ENCODE measurements at places on chromosomes 3 and 15.

DNA sequence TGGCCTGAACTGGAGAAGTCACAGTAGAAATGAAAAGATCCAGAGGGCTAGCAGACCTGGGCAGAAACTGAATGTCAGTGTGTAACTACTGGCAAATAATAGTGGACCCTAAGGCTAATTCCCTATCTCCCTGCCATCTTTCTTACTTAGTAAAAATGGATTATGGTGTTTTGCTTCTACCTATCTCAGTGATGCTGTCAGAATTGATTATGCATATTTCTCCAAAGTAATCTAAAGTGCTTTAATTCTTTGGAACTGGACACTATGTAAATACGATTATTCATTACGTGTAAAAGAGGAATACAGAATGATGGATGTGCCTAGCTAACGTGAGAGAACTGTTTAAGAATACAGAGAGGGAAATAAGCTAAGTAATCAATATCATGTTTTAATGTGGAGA lies 651.9 kb downstream of the NLGN1 start:
- ATAC-seq, result no peak

DNA sequence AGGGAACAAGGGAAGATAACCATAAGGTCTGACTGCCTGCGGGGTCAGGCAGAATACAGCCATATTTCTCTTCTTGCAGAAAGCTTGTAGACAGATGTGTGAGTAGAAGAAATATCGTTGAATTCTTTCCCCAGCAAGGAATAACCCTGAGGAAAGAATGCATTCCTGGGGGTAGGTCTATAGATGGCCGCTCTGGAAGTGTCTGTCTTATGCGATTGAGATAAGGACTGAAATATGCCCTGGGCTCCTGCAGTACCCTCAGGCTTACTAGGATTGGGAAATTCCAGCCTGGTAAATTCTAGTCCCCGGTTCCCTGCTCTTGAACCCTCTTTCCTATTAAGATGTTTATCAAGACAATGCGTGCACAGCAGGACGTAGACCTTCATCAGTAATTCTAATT lies 15.8 kb upstream of the SST start:
- ATAC-seq, result no peak

DNA sequence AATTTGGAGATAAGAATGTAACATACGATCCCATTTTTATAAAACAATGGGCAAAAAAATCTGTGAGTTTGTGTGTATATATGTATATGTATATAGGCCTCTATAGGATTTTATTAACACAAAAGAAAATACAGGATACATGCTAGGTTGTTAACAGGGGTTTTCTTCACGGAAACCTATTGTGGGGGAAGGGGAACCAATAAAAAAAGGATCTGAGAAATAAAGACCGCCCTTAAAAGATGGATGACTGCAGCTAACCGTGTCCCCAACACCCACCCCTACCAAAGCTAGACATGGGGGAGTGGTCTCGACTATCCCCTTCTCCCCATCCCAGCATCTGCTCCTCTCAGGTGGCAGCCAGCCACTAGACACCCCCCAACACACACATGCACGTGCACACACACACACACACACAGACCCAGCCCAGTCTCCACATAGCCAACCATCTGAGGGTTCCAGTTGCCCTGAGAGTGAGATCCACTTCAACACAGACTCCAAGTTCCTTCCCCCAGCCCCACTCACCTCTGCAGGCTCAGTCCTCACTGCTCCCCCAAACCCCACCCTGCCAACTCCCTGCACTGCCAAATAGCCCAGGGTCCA lies 132.9 kb downstream of the TPRA1 start:
- no peak for ATAC-seq

- peak; percentile 4 for ATAC-seq
Observed at GRCh38 chr3:132660811-132661070, 612 bp downstream of the UBA5 start.

DNA sequence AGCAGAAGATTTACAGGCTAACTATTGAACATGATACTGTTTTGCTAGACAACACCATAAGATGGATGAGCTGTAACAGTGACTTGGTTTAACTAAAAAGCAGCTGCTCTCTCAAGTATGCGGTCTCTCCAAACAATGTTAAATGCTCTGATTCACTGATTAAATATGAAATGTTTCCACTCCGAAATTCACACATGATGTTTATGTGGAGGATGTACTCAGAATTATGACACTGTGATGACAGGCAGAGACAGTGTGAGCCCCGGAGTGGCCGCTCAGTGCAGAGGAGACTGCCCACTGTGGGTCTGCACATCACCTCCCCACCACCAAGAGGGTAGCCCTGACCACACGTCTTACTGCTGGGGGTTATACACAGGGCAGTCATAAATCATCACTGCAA lies 83.9 kb upstream of the MEX3B start:
- ATAC-seq, result no peak

GRCh38 chr15:63156755-63157117 lies 541 bp downstream of the RPS27L start:
- no peak for ATAC-seq

DNA sequence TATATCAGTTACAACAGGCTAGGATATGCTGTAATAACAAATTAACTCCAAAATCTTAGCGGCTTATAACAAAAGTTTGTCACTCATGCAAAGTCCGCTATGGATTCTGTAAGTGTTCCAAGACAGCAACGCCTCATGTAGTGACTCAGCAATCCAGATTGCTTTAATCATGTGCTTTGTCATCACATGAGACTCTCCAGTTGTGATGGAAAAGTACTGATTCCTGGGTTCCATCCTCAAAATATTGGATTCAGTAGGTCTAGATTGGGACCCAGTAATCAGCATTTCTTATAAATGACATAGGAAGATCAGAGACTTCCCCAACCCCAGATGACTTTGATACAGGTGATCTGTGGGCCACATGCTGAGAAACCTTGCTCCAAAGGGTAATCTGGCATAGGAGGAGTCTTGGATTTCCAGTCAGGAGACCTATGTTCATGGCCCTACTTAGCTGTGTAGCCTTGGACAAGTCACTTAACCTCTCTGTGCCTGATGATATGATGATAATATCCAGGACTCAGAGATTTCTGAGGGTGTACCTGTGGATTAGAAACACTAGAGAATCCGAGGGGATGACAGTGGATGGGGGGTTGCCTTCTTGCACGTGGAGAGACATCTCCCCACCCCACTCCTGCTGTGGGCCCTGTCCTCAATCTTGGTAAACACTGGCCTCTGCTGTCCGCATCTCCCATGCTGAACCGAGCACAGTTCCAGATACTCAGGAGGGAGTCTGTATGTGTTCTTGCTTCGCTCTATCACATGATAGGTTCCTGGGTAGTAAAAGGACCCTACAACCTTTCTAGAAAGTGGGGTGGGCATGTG lies 65.5 kb downstream of the CORO2B start:
- ATAC-seq, result no peak

DNA sequence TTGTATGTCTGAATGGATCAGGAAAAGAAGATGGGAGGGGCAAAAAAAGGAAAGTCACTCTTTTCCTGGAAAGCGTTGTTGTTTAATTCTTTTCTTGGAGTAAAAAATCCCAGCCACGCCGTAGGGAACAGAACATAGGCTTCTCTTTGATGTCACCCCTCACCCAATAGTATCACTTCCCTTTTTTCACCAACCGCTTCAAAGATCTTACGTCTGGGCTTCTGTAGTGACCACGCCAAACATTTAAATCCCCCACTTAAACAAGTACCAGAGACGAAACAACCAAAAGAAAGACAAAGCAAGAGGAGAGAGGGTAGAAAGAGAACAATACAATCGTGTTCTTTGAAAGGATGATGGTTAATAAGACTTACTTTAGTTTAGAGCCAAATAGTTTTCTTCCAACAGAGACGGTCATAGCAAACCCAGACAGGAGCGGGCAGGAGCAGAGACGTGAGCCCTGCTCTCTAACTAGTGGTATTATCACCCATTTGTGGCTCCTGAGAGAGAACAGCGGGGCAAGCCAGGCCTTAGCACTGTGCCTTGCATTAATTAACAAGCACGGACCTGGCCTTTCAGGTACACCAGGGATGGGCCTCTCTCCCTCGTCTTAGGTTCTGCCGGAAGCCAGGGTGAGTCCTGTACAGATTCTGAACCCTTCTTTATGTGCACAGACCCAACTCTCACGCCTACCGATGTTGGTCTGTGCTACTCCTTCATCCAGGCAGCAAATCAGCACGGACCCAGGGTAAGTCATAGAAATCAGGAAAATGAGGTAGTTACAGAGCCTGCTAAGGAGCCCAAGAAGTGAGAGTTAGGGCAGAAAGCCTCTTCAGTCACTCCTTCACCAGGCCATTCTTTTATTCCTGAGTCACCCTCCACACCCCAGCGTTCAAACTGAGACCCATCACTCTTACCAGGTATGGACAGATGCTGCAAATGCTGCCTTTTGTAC lies 28.2 kb upstream of the BCL6 start:
- peak; percentile 34 for ATAC-seq

- no peak for ATAC-seq
Observed at GRCh38 chr3:133329626-133330025, 70.2 kb upstream of the BFSP2 start.

- ATAC-seq, result no peak
Observed at GRCh38 chr3:1007866-1008265, 85.0 kb upstream of the CNTN6 start.

GRCh38 chr3:16051691-16052090 lies 122.8 kb upstream of the GALNT15 start:
- no peak for ATAC-seq

- peak; percentile 2 for ATAC-seq
Observed at GRCh38 chr15:100901702-100902435, 17.3 kb upstream of the LRRK1 start.

GRCh38 chr3:45910892-45911291 lies 24.5 kb downstream of the CCR9 start:
- no peak for ATAC-seq

DNA sequence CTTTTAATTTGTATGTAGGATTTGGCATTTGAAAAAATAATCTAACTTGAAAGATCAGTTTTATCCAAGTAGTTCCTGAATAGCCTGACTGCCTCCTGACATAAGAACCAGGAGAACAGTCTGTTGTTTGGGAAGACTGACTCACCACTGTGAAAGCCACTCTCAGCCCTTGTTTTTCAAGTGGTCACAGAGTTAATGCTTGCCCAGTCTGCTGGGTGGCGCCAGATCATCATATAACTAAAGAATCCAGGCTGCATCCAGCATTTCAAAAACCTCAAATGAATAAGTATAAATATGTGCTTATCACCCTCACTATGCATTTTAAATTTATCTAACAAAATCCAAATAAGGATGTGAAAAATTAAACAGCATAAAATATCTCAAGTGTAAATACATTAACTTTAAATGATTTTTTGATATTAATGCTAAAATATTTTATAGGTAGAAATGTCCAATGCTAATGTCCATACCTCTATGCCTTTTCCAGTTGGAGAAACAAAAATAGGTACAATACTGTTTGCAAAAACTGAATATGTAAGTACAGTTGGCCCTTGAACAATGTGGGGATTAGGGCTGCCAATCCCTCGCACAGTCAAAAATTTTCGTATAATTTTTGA lies 26.9 kb upstream of the ZBBX start:
- no peak for ATAC-seq

GRCh38 chr15:95196176-95196915 lies 965.0 kb downstream of the MCTP2 start:
- no peak for ATAC-seq

DNA sequence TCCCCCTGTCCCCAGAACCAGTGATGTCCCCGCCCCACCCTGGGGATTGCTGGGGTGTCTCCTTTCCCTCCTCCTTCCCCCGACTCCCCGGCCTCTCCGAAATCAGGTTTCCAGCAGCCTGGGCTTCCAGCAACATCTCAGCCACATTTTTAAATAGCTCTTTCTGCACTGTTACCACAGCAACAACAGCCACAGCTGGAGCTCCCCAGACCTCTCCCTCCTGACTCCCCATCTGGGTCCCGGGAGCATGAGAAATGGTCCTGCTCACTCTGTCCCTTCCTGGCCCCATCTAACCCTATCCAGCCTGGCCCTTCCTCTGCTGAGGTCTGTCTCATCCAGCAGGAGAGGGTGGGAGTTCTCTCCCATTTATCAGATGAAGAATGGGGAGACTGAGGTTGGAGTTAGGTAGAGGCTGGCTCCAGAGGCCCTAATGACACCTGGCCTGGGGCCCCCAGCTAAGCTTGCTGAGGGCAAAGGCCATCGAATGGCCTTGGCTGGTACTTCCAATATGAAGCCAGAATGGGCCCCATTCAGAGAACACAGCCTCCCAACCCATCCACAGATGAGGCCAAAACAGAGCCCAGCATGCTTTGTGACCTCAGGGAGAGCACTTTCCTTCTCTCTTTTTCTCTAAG lies 1.5 kb downstream of the CAMK1 start:
- ATAC-seq, result no peak

GRCh38 chr3:141455603-141456300 lies 31.1 kb upstream of the RASA2 start:
- no peak for ATAC-seq

DNA sequence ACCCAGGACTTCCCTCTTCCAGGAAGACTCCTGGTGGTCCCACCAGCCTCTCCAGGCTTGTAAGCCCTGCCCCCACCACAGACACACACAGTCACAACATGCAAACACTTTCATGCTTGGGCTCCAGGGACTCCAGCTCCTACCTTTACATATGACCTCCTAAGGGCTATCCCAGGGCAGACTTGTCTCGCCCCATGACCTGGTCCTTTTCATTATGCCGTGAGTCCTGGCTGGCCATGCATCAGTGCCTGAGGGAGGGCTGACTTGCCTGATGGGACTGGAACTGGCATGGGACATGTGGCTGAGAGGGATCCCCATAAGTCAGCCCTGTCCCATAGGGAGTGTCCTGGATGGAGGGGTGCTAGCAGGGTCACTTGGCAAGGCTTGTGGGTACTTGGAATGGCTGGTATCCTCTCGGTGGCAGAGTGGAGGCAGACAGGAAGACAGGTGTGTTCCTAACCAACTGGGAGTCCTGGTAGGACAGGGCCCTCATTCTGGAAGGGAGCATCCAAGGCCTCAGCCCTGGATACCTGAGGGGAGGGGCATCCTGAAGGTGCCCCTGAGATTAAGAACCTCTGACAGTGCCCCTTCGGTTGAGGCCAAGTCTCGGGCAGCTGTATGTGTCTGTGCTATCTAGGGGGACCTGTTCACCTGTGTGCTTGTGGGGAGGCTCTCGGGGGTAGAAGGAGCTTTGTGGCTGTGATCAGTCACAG lies 540 bp upstream of the HHATL start:
- no peak for ATAC-seq

- ATAC-seq, result no peak
Observed at GRCh38 chr15:68343579-68344225, 66.2 kb downstream of the FEM1B start.

- ATAC-seq, result no peak
Observed at GRCh38 chr15:27767918-27768640, 331.0 kb downstream of the OCA2 start.

DNA sequence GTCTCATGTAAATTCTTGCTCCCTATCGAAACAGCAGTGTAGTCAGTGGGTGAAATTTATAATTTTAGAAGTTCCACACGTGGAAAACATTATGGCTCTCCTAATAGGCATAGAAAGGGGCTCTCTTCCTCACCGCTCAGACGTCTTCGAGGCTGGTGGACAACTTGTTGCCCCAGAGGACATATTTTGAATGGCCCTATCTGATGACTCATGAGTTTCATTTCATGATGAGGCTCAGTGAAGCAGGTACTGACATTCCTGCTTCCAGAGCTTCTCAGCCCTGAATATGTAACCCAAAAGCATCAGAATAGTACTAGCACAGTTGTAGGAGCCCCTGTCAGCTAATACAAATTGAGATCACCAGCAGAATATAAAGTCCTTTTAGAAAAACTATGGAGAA lies 117.9 kb downstream of the HERC1 start:
- ATAC-seq, result no peak
